Cortex of kidney (tissue), 1 donor: ENCODE measurements at places on chromosomes 13 and 19.

GRCh38 chr19:10544753-10545251, 1.1 kb downstream of the ATG4D start:
- DNase-seq: no peak

GRCh38 chr19:19385131-19385895, 20.2 kb upstream of the GATAD2A start:
- peak; percentile 87 for DNase-seq

GRCh38 chr13:101942038-101942437, 459.8 kb downstream of the FGF14 start:
- DNase-seq: no peak

DNA sequence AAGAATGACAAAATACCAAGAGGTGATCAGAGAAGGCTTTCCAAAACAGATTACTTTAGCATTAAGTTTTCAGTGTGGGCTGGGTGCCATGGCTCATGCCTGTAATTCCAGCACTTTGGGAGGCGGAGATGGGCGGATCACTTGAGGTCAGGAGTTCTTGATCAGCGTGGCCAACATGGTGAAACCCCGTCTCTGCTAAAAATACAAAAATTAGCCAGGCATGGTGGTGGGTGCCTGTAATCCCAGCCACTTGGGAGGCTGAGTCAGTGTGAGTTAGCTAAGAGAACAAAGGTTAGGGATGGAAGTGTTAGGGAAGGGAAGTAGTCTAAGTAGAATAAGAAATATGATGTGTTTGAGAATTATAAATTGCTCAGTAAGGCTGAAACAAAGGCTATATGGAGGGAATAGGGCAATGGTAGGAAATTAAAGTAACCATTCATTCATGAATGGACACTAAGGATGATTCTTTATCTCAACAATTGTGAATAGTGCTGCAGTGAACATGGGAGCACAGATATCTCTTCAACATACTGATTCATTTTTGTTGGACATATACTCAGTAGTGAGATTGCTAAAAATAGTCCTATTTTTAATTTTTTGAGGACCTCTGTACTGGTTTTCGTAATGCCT, 3.9 kb upstream of the RCBTB2 start:
- no peak for DNase-seq

DNA sequence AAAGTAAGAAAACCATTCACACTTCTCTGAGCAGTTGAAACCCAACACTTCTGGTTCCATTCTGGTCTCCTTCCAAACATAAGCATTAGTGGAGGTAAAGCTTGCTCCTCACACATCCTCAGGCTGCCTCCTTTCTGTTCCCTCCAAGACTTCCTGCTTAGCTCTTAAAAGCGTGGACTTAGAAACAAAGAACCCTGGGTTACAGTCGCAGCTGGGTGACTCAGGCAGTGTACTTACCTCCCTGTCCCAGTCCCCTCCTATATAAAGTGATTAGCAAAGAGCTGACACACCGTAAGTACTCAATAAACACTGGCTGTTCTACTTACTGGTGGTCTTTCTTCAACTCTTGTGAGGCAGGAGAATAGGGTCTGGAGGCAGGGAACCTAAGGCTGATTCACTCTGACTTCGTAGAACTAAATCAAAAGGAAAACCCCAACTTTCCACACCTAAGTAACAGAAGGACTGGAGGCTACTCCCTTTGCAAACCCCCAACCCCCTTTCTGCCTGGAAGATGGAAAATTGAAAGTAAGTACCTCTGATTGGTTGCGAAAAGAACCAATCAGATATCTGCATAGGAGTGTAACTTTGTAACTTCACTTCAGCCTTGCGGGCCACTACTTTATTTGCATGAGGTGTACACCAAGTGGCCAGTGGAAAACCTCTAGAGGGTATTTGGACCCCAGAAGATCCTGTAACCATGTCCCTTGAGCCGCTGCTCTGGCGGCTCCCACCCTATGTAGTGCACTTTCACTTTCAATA, 165.4 kb downstream of the SUCLA2 start:
- DNase-seq: no peak

DNA sequence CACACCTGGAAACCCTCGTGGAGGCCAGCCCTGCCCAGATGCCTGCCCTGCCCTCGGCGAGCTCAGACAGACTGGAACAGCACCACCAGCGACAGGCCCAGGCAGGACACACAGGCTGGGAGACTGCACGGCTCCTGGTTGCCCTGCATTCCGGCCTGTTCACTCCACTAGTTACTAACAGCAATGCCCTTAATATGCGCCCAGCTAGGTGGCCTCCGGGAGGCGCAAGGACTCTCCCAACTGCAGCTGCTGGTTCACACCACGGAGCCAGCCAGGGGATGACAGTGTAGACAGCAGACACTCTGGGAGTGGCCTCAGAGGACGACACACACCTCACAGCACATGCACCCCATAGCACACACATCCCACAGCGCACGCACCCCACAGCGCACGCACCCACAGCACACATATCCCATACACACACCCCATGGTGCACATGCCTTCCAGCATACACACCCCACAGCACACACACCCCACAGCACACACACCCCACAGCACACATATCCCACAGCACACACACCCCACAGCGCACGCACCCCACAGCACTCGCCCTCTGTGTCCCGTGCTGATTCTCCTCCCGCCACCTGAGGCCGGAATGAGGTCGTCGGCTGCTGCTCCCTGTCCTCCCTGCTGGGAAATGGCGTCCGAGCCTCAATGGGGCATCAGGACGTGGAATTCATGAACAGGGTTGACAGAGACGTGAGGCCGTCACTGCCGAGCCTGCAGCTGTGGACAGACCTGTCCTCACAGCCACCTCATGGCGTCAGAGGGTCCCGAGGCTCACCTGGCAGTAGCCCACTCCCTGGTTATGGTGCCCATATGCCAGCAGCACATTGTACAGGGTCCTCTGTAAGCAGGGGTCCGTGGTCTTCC, 13.6 kb downstream of the GRTP1 start:
- no peak for DNase-seq

DNA sequence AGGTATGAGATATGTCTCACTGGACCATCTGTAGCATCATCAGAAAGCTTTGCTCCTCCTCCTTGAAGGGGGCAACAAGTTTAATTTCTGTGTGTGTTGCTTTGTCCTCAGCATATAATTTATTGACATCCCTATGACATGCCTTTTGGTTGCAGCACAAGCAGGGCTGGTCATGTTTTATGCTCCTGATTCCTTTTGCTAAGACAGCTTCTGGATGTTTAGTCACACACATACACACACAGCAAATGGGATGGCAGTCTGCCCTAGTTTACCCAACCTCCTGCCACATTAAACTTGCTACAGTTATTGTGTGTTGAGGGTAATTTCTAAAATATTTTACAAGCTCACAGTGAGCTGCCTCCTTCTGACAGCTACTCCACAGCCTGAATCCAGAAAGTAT, 217.9 kb upstream of the RXFP2 start:
- DNase-seq: no peak

DNA sequence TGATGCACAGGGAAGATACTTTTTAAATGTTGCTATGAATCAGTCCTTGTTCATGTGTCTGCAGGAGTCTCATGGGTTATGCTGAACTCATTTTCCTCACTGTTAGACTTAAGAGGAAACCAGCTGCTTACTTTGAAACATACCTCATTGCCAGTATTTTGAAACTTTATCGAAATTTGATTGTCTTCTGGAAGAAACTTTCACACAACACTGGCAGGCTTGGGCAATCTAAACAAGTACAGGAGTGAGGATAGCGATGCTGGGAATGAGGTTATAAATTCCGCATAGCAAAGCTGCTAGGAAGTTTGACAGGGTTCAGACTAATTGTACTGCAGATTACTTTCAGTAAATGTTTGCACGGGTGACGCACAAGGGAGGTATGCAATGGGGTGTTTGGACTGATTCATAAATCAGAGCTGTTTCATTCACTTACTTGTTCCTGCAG, 245.7 kb downstream of the DNAJC15 start:
- DNase-seq: no peak

- DNase-seq: no peak
Measured at GRCh38 chr13:25800523-25800922, 251.3 kb downstream of the SHISA2 start.

DNA sequence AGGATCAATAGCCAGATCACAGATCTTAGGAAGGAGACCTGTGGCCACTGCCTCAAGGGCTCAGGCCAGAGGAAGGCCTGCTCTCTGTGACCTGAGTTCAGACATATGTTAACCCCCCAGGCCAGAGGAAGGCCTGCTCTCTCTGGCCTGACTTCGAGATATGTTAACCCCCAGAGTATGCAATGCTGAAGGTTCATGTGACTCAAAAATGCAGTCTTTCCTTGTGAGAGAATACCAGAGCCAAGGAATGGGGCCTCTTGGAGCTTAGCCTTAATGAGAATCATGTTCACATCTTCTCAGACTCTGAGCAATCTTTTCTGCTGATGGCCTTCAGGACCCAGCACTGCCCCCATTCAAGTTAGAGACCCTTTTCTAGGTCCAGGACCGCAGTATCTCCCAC, 36.7 kb downstream of the MBNL2 start:
- no peak for DNase-seq

DNA sequence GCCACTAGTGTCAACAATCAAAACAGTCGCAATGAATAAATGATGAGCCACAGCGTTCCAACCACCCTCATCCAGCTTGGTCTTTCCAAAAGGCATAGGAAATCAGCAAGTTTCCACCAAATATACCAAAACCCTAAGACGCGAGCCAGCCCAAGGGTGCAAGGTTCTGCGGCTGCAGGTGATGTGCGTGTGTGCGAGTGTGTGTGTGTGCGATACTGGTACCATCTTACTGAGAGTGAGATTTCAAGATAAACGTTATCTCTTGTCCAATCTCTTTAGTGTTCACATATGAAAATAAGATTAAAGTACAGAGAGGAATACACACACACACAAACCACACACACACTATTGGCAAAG, 895 bp upstream of the TRPC4 start:
- DNase-seq: no peak

- DNase-seq: no peak
Measured at GRCh38 chr19:51777570-51778462, 16.8 kb downstream of the FPR2 start.

GRCh38 chr19:24046550-24046949, 40.4 kb upstream of the ZNF254 start:
- DNase-seq: no peak

GRCh38 chr13:92270990-92271389, 872.6 kb downstream of the GPC5 start:
- no peak for DNase-seq

DNA sequence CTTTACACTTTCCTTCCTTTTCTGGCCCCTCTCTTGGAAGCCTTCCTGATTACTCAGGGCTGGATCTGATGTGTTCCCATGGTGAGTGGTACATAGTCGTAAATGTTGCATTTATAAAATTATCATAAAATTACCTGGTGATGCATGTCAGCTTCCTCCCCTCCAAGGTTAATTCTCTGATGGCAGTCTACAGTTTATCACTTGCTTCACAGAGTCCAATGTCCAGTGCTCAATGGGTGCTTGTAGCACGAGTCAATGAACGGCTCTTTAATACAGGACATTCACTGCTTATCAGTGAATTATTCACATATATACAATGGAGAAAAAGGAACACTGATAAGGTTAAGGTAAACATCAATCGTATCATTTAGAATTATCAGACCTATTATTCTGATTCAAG, 27.0 kb upstream of the OXGR1 start:
- no peak for DNase-seq

DNA sequence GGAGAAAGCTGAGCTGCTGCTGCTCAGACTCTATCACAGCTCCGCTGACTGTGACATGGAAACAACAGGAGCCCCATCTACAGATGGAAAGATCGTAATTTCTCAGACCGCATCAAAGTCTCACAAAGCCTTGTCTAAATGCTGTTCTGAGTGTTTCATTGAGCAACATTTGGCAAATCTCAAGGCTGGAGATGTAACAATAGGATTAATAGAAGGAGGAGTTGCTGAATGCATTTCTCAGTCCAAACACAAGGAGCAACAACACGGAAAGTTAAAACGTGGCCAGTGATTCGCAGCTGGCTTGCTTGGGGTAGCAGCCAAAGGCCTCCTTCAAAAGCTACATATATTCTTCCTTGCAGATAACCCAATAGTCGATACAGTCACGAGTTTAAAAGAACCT, 55.7 kb downstream of the MRPL57 start:
- no peak for DNase-seq

- no peak for DNase-seq
Measured at GRCh38 chr13:47277774-47278173, 380.9 kb upstream of the HTR2A start.

- no peak for DNase-seq
Measured at GRCh38 chr19:32813862-32814425, 55.6 kb downstream of the SLC7A9 start.

- no peak for DNase-seq
Measured at GRCh38 chr19:41739361-41739760, 16.0 kb upstream of the CEACAM6 start.

DNA sequence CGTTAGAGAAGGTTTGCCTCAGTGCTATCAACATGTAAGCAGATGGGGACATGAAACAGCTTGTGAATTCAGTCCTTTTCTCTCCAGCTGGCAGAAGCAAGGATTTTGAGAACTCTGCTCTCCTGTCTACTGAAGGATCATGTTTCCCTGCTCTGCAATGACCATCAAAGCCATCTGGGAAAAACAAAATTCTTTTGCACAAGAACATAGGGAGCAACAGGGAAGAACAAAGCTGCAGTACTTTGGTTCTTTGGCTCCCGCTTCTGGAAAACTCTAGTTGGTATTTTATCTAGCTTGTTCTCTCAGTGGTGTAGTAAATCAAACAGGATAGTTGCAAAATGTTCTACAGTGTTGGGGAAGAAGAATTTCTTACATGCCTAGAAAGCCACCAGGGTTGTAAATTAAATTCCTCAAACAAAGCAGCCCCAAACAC, 270.4 kb downstream of the ENOX1 start:
- no peak for DNase-seq

- no peak for DNase-seq
Measured at GRCh38 chr13:36142735-36143134, 11.6 kb upstream of the DCLK1 start.

DNA sequence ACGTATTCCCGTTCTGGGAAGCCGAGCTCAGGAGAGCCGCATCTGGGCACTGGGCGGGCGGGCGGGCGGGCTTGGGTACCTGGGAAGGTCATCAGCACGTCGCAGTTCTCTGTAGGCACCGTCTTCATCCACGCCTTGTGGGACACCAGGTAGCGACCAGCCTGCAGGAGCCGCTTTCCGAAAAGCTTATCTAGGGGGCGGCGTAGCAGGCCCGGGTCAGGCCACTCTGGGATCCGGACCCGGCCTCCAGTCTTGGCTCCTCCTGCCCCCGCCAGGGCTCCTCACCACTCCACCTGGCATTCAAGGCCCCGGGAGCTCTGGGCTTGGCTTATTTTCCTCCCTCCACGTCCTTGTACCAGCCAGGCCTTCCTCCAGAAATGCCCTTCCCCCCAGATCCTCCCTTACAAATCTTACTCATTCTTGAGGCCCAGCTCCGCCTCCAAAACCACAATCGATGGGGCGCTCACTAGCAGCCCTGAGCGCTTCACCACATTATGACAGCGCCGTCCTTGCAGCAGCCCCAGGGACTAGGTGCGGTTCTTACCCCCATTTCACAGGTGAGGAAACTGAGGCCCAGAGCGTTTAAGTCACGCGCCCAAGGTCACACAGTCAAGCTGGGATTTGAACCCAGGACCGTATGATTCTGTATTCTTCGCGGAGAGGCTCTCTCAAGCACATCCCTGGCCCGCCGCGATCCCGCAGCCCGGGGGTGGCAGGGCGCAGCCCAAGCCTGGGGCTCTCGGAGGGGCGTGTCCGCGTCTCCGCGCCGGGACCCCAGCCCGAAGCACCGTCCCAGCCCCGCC, 843 bp downstream of the ANO8 start:
- DNase-seq: no peak
